Fibroblast of gingiva (primary cell): ENCODE measurements at places on chromosomes 2 and 18.

- DNase-seq = peak; percentile 56
These were observed 258.3 kb downstream of the MBD5 start for GRCh38 chr2:148279216-148279615.

GRCh38 chr2:203484266-203485112 is 50.6 kb downstream of the RAPH1 start:
- DNase-seq = peak; percentile 47

DNA sequence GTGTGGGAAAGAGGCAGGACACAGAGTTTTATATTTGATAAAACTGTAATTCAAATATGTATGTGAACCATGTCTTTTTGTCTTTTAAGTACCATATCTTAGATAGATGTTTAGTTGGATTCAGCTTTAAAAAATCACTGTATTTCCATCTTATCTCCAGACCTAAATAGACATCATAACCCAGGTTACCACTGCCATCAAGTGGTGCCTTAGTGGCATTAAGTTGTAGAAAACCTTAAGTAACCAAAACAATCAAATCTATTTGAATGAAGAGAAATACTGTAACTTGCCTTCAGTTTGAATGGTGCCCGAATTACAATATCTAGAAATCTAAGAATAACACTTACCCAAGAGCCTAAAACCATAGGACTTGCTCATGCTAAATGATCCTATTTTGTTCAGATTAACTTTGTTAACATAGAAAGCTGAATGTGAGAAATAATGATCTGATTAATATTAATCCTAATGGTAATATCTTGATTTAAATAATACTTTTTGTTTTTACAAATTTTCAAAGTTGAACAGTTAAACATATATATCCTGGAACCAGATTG is 92.5 kb upstream of the MAP2 start:
- DNase-seq = peak; percentile 34

DNA sequence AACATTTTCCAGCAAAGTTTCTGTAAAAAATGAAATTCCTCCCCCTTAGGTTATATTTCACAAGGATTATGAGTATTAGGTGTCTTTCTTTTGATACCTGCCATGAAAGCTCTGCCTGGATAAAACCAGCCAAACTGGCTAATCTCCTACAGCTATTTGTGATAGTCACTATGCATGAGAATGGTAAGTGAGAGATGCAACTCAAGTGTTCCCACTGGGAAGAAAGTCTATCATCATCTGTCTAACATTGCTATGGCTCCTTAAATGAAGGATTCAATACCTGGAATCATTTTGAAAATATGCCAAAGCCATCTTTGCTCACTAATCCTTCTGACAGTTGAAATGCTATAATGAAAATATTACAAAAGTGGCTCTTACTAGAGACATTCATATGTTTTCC is 339.9 kb upstream of the LRRTM4 start:
- DNase-seq = no peak
